Amniotic stem cell (primary cell): ENCODE measurements at places on chromosomes 12 and 14.

GRCh38 chr12:94753036-94753679 lies 102.8 kb upstream of the TMCC3 start:
- no peak for DNase-seq

DNA sequence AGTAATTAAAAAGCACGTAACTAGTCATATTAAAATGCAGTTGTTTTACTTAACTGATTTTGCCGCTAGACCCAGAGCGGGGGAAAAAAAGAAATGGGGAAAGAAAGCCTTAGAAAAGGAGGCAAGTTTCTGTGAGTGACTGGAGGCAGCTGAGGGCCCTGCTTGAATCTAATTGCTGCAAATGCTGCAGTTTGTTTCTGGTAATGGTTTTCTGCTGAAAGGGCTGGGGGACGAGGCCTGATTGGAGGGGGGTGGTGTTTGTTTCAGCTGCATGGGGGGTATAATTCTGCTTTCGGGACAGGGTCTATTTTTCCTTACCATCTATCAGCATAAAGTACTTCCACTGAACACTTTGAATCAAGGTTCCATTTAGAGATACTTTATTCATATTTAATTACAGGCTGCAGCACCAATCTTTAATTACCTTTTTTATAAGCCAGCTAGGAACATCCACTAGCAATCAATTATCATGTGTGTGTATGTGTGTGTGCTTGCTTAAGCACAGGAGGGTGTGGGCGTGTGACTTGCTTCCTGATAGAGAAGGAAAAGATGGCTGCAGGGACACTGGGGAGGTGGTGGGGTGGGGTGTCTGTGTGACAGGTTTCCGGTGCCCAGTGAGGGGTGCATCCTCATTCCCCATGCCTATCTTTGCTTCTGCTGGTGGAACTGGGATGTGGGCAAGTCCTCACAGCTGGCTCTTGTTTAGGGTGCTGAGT lies 83.4 kb downstream of the ADCK1 start:
- no peak for DNase-seq

DNA sequence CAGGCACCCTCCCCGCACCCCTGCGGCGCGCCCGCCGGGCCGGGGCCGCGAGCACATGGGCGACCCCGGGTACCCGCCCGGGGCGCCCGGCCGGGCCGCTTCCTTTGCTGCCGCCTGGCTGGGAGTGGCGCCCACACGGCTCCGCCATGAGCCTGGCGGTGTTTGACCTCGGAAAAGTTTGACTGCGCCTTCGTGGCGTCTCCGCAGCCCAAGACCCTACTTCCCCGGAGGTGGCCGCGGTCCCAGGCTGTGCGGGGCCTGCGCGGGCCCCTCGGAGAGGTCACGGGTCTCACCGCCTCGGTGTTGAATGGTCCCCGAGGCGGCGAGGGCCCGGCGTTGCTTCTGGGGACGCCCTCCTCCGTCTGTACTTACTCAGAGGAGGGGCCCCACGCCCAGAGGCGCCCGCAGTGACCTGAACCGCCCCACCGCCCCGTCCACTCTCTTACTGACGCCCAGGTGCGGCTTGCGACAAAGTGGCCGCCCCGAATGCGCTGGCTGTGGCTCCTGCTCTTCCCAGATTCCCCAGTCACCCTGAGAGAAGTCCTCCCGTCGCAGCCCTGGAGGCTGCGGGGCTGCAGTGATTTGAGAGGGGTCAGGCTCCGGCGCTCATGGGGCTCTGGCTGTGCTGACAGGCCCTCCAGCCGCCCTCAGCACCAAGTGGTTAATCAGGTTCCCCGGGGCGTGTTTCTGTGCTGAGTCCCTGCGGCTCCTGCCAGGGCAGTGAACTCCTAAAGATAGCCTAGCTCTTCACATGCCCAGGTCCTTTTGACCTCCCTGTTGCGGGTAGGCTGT lies 5.8 kb downstream of the KMT5A start:
- no peak for DNase-seq

DNA sequence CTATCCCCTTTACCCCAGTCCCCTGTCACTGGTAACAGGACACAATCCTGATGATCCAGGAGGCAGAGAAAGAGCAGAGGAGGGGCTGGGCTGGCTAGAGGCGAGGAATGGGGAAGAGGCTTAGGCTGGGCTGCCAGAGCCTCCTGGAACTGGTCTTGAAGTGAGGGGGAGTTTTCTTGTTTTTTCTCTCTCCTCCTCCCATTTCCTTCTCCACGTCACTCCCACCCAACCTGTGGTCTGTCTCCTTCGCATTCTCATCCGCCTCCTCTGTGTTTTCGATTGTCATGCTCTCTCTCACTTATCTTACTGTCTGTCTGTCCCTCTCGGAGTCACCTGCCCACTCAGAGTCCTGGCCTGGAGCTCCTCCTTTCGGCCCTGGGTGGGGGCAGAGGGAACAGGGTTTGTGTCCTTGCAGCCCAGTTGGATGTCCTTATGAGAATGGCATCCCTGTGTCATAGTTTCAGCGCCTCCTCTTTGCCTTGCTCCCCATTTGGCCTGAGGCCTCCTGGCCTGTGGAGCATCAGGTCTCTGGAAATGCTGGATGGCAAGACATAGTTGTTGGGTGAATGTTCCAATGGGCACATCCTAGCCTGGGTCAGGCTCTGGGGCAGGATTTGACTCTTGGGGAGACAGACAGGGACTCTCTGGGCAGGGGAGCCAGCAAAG lies 3.4 kb upstream of the KRT80 start:
- no peak for DNase-seq

DNA sequence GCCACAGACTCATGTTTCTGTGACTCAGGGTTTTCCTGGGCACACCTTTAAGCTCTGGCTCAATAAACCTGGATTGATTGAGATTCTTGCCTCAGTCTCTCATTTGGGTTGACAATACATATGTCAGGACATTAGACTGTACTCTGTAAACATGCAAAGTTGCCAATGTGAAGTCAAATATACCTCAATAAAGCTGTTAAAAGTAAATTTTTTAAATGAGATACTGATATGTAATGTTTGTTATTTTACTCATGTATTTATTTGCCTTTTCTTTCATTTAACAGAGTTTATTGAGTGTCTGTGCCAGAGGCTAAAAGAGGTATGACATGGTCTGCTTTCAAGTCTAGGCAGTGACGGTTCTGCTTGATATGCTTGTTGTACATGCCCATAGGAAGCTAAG lies 3.7 kb upstream of the ETFBKMT start:
- DNase-seq, result no peak

GRCh38 chr14:96844857-96845570 lies 47.8 kb downstream of the VRK1 start:
- no peak for DNase-seq

- no peak for DNase-seq
Measured at GRCh38 chr12:96502477-96502876, 13.1 kb downstream of the CFAP54 start.

DNA sequence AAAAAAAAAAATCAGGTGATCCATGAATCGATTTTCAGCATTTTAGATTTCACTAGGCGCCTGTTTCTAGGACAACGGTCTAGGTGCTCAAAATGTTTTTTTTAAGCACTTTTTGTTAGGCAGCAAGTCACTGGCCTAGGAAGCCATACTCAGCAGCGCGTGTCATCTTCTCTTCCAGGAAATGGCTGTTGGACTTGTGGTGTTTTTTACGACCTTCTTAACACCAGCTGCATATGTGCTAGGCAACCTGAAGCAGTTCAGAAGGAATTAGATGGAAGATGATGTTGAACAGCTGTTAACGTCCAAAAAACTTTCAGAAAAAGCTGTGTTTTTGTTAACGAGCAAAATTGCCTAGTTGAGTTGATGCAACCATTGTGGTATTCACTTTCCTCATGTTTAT lies 868 bp downstream of the COX8C start:
- DNase-seq, result no peak

DNA sequence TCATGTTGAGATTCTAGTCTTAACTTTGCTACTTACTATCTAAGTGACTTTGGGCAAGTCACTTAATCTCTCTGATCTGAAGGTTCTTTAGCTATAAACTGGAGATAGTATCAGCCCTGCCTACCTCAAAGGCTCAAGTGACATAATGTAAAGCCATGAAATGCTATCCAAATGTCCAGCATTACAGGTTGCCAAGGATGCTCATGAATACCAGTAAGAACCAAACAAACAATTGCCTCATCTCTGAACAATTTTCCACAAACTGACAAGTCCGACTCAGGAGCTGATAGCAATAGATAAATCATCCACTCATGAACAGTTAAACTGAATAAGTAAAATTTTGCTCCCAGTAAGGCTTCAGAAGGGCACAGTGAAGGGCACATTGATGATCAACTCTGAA lies 51.5 kb downstream of the LMNTD1 start:
- no peak for DNase-seq

GRCh38 chr14:78752518-78753188 lies 582.5 kb downstream of the NRXN3 start:
- no peak for DNase-seq

- no peak for DNase-seq
Measured at GRCh38 chr12:58858030-58858429, 62.3 kb downstream of the LRIG3 start.

DNA sequence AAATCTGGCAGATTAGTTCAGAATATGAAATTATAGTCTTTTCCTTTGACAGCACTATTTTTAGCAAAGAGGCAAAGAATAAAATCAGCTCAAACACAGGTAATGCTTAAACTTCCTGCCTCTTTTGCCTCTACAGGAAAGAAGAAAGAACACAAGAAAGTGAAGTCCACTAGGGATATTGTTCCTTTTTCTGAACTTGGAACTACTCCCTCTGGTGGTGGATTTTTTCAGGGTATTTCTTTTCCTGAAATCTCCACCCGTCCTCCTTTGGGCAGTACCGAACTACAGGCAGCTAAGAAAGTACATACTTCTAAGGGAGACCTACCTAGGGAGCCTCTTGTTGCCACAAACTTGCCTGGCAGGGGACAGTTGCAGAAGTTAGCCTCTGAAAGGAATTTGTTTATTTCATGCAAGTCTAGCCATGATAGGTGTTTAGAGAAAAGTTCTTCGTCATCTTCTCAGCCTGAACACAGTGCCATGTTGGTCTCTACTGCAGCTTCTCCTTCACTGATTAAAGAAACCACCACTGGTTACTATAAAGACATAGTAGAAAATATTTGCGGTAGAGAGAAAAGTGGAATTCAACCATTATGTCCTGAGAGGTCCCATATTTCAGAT lies 17.4 kb downstream of the TMPO start:
- no peak for DNase-seq

- no peak for DNase-seq
Measured at GRCh38 chr12:51196547-51196946, 21.3 kb downstream of the POU6F1 start.

DNA sequence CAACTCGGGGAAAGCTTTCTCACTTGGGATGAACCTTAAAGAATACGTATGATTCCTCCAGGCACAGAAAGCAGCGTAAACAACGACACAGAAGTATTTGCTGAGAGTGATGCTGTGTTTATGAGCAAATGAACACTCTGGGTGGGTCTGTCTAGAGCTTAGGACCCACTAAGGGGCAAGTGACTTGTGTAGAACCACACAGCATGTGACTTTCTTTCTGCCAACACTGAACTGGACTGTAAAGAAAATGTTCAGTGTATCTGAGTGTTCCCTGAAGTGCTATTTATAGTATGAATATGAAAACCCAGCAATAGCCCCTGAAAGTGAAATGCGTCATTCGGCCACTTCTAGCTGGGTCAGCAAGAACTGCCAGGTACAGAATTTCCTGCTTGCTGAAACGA lies 78.5 kb downstream of the ST8SIA1 start:
- no peak for DNase-seq
